ENCODE measurements at places on chromosomes 7 and 10.

GRCh38 chr10:43982250-43982649, 333.6 kb upstream of the ZNF32 start:
- no peak for DNase-seq

DNA sequence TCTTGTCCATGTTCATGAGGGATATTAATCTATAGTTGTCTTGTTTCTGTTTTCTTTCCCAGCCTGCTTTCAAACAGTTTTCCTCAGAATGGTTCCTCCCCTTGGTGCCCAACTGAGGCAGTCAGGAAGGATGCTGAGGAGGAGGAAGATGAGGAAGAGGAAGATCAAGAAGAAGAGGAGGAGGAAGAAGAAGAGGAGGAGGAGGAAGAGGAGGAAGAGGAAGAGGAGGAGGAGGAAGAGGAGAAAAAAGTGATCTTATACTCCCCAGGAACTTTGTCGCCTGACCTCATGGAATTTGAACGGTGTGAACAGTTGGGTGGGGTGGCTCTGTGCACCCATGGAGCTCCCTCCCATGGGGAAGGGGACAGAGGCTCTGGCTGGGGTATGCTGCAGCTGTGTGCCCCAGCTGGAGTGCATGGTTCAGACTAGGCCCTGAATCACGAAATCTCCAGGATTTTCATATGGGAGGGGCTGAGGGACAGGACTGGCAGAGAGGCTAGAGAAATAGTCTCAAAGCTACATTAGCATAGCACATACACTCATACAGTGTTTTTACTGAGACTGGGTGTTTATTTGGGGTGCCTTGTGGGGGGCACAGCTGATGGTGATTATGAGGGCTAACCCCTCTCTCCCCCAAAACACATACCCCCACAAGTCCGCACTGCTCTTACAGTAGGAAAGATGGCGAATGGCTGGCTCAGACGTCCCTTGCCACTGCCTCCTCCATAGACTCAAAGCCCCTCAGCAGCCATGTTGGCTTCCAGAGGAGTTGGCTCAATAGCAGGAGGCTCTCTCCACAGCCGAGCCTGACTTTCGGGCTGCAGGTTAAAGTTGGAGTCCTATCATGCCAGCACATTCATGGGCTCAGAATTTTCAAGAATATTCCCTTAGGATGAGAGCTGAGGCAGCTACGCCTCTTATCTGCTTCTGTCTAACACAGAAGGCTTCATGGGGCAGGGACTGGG, 11.9 kb downstream of the STRA8 start:
- DNase-seq: no peak

GRCh38 chr10:43204042-43204942, 62.6 kb downstream of the RASGEF1A start:
- no peak for DNase-seq

DNA sequence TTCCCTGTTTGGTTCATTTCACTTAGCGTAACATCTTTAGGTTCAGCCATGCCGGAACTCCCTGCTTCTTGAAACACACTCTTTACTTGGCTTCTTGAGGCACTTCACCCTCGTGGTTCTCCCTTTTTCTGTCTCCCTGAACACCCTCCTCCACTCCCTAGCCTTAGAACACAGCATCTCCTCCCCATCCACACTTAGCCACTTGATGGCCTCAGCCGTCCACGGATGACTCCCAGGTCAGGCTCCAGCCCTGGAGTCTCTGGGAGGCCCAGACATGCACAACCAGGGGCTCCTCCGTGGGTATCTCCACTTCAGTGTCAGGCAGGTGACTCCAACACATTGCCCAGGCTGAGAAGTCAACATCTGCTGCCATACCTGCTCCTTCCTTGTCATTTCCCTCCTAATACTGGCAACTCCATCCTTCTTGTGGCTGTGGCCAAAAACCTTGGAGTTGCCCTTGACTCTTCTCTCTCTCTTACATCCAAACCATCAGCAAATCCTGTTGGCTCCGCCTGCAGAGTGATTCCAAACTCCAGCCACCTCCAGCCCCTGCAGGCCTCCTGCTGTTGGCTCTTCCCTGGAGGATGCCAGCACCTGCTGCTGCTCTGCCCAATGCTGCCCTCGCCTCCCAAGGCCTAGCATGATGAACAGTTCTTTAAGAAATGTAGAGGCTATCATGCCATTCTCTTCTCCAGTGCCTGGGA, 8.4 kb upstream of the INMT start:
- DNase-seq: no peak

GRCh38 chr10:111556666-111557065, 479.8 kb downstream of the ADRA2A start:
- DNase-seq: no peak

DNA sequence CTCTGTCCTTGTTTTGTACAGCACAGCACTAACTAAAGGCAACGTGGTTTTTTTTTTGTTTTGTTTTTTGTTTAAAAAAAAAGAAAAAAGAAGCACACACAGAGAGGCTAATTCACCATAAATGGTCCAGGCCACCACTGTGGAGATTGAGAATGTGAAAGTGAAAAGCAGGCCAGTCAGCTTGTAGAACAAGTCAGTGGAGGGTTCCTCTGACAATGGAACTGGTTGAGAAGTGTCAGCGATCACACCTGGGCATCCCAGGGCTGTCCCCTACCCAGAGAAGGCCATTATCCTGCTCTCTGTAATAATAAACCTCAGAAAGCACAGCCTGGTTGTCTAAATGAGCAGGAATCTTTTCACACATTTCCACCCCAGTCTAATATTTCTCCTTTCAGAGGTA, 119.6 kb upstream of the ZNF438 start:
- no peak for DNase-seq

GRCh38 chr7:75638594-75639070, 100.1 kb downstream of the HIP1 start:
- DNase-seq: no peak

GRCh38 chr7:48171202-48171601, at the start of gene ABCA13:
ABCA13 (plus strand) TSS chr7:48171458; CDS start chr7:48171484, 26 bp downstream.
- no peak for DNase-seq

- peak; percentile 60 for DNase-seq
Observed at GRCh38 chr7:2104107-2104710, 128.5 kb downstream of the MAD1L1 start.

GRCh38 chr10:130396044-130396443, 259.9 kb downstream of the GLRX3 start:
- no peak for DNase-seq

- no peak for DNase-seq
Observed at GRCh38 chr7:125382401-125382800, 452.8 kb upstream of the POT1 start.

DNA sequence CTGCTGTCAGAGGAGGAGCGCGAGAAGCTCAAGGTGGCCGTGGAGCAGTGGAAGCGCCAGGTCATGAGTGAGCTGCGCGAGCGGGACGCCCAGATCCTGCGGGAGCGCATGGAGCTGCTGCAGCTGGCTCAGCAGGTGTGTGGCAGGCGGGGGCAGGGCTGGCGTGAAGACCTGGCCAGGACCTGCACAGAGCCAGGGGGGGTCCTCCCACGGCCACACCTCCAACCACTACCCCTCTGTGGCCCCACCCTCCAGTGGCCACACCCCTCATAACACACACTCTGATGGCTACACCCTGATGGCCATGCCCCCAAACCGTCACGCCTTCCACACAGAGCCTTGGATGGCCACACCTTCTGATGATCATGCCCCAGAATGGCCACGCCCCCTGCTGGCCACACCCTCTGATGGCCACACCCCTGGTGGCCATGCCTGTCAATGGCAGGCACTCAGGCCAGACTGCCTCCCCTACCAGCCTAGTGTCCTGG, 23.4 kb upstream of the DPYSL4 start:
- DNase-seq: no peak

DNA sequence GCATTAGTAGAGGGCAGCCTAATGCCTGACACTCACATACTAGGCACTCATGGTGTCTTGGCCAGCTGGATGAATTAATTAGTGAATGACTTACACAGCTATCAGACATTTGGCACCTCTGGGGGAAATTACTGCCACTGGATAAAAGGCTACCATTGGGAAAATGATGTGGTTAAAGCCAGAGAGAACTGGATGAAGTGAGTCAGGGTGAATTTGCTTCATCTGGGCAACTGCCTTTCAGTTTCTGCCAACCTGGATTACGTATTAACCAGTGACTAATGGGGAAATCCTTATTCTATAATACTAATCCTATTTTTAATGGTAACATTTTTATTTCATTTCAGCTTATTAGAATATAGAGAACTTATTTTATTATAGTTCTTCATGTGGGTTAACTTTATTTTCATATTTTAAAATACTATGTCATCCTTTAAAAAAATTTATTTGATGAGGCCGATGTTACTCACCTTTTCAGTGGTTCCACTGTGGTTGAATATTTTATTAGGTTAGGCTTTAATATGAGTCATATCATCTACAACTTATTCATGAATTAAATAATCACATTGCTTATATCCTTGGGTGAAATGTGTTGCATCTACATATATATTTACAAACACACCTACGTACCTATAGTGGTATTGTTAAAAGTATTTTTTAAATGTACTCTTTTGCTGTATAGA, 85.6 kb upstream of the CAPZA2 start:
- DNase-seq: no peak

DNA sequence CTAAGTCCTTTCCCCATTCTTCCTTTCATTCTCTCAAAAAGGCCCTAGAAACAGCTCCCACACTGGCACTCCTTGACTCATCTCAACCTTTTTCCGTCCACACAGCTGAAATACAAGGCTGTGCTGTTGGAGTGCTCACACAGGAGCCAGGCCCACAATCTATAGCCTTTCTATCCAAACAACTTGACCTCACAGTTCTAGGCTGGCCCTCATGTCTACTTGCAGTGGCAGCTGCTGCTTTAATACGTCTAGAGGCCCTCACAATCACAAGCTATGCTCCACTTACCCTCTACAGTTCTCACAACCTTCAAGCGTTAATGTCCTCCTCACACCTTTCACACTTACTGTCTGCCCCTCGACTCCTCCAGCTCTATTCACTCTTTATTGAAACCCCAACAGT, 12.0 kb upstream of the LRRC61 start:
- DNase-seq: no peak

DNA sequence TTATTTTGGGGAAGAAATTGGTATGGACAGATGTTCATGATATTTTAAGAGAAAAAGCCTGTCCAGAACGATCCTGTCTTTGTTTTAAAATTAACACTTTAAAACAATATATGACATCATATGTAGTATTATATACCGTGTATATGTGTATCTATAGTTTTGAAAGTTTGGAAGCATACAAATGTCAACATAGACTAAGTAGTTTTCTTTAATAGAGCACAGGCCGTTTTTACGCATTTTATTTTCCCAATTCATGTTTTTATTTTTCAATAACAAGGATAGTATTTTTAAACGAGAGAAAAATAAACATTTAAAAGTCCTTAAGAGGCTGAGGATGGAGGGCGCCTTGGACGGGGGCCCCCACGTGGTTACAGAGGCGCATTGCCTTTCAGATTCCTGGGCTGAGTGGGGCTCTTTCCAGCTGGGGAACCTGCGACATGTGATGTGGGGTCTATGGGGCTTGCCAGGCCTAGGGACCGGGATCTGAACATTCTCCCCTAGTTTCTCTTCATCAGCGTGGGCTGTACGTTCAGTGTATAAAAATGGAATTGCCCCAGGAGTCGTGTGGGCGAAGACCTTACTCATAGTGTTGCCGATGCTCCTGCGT, 127.8 kb upstream of the ZNF746 start:
- DNase-seq: no peak

DNA sequence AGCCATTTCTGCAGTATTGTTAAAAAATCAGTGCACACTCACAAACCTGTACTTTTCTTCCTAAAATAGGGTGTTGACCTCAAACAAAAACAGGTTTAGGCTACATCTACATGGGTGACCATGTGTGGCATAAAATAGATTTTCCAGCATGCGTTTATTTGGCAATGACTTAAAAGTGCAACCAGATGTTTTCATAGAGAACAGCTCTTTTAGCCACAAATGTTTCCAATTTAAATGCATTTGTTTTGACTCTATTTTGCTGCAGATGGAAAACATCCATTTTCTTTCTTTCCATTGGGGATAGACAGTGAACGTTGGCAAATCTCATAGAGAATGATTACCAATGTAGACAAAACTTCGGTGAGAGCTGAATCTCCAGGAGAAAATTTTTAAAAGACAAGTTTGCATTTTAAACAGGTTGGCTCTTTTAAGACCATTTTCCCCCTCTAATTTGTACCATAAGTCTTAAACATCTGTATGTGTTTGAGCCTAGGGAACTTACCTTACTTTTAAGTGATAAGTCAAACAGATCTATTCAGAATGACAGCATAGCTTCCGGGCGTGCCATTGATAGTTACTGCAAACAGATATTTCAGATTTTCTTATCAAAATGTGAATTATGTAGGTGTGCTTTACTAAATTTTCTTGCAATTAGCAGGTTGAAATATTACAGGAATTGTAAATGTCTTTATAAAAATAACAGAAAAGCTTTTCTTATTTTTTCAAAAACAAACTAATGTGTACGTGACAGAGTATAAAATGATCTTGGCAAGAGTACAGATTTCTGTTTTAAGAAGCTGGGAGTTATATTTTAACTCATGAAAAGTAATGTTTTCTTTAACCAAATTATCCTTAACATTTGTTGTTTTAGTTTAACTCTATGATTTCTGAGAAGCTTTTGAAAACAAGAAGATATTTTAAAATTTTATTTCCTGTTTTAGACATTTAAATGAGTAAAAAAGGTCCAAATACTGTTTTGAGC, 144.9 kb downstream of the HGF start:
- no peak for DNase-seq

GRCh38 chr7:20560325-20561180, 54.9 kb upstream of the ABCB5 start:
- DNase-seq: no peak

GRCh38 chr10:89427629-89428028, 13.3 kb downstream of the IFIT5 start:
- DNase-seq: no peak

DNA sequence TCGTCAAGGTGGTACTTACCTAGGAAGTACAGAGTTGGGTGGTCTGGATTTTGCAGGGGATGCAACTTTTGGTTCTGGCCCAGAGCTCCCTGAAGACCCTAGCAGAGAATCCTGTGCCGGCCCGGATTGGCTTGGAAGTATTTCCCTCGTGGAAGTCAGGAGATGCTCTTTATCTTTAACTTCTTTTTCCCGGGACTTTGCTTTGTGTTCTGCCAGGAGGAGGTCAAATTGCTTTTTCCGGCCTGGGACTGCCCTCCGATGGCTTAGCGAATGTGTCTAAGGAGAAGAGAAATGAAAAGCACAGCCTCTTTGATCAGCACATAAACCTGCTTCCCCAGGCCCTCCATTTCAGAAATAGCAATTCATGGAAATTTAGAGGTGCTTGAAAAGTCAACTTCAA, 57.0 kb upstream of the EFCAB10 start:
- no peak for DNase-seq

DNA sequence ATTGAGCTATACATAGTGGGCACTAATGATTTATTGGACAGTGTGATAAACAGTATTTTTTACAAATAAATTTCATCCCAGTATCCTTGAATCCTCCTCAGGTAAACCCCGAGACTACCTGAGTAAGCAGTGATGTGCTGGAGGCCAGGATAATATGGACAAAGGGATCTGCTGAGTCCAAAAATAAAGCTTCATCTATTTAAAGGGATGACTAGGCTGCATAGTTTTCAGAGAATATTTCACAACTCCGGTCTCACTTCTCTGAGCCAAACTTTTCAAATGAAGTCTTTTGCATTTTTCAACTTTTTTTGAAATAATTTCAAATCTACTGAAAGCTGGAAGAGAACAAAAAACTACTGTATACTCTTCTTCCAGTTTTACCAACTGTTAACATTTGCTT, 2.5 kb downstream of the ACTR3B start:
- no peak for DNase-seq
